Stimulated activated CD8-positive, alpha-beta memory T cell treated with anti-CD3 and anti-CD28 coated beads, Interleukin-2, amount 100 ng/mL, for 1 hour (primary cell): ENCODE measurements at places on chromosomes 2 and 18.

DNA sequence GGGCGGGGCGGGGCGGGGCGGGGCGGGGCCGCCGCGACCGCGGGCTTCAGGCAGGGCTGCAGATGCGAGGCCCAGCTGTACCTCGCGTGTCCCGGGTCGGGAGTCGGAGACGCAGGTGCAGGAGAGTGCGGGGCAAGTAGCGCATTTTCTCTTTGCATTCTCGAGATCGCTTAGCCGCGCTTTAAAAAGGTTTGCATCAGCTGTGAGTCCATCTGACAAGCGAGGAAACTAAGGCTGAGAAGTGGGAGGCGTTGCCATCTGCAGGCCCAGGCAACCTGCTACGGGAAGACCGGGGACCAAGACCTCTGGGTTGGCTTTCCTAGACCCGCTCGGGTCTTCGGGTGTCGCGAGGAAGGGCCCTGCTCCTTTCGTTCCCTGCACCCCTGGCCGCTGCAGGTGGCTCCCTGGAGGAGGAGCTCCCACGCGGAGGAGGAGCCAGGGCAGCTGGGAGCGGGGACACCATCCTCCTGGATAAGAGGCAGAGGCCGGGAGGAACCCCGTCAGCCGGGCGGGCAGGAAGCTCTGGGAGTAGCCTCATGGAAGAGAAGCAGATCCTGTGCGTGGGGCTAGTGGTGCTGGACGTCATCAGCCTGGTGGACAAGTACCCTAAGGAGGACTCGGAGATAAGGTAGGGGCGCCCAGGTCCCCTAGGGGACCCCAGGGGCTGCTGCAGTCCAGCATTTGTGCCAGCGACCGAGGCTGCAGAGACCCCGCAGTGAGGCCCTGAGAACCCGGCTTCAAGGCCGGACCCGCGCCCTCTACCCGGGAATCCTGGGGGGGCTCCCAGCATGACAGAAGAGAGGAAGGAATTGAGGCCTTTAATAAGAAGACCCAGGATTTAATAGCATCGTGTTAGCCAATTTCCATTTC, at the start of gene KHK:
Gene KHK (plus strand): TSS at position 49 of the 870 bp plus-strand sequence. CDS start 488 bp downstream, at position 537.
- DNase-seq: no peak

DNA sequence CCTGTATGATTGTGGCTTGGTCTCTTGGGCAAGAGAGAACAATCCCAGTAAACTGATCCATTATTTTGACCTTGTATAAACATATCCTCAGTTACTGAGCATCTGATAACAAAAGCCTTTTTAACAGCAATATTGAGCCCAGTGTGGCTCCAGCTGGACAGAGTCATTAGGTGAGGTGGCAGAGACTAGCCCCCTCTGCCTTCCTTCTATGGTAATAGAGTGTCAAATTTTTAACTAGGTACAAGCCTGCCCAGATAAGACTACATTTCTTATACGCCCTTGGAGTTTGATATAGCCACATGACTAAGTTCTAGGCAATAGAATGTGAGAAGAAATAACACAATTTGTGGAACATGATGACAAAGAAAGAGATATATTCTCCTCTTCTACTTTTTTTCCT, 56.2 kb downstream of the HNMT start:
- DNase-seq: no peak

- DNase-seq: no peak
Observed at GRCh38 chr2:96315400-96316071, 9.6 kb upstream of the ITPRIPL1 start.

GRCh38 chr2:45825001-45825651, 173.7 kb downstream of the PRKCE start:
- DNase-seq: no peak

GRCh38 chr2:147181351-147182029, 663.3 kb upstream of the ACVR2A start:
- DNase-seq: no peak

GRCh38 chr2:41717839-41718238, 330.0 kb upstream of the PKDCC start:
- no peak for DNase-seq
